ENCODE measurements at places on chromosomes 7 and 10.

GRCh38 chr7:99406557-99406956, 1.8 kb downstream of the PDAP1 start:
- no peak for DNase-seq

DNA sequence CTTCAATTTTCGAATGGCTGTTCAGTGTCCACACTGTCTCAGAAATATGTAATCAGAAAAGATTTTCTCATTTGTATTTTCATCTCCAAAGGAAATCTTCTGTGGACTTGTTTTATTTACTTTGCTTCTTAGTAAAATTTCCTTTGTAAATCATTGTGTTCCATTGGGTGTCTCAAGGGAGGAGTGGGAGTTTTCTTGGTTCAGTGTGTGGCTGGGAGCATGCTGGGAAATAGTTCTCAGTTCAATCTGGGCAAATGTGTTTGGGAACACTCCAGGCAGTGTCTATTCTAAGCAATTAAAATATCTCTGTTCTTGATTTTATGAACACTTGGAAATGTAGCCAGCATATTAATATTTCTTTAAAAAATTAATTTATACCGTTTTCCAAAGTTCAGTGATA, 1019.8 kb downstream of the CNTNAP2 start:
- no peak for DNase-seq

- peak; percentile 85 for DNase-seq
Measured at GRCh38 chr7:107560898-107561516, 2.7 kb downstream of the COG5 start.

GRCh38 chr7:151017953-151018420, 6.3 kb downstream of the ATG9B start:
- DNase-seq, result peak; percentile 51
